ENCODE measurements at places on chromosomes 11 and 22.

DNA sequence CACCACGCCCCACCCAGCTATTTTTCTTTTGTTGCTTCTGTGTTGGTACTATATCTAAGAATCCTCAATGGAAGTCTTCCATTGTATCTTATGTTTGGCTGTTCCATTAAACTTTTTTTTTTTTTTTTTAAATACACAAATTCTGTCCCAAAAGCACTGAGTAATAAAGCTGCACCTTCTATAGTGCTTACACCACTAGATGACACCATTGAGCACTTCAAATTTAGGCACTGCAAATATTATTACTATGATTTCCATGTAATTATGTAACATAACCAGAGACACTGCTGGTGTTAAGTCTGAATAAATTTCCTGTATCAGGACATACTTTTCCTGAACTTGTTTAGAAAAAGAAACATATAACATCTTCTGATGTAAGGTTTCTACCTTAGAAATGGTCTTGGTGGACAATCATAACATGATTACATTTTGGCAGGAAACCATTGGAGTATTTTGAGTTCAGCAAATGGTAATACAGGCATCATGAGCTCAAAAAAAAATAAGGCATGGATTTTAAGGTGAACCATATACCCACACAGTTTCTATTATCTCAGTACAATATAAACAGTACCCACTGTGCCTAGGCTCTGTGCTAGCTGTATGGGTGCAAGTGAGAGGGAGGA, 110.5 kb downstream of the ATG16L2 start:
- DNase-seq, result no peak

DNA sequence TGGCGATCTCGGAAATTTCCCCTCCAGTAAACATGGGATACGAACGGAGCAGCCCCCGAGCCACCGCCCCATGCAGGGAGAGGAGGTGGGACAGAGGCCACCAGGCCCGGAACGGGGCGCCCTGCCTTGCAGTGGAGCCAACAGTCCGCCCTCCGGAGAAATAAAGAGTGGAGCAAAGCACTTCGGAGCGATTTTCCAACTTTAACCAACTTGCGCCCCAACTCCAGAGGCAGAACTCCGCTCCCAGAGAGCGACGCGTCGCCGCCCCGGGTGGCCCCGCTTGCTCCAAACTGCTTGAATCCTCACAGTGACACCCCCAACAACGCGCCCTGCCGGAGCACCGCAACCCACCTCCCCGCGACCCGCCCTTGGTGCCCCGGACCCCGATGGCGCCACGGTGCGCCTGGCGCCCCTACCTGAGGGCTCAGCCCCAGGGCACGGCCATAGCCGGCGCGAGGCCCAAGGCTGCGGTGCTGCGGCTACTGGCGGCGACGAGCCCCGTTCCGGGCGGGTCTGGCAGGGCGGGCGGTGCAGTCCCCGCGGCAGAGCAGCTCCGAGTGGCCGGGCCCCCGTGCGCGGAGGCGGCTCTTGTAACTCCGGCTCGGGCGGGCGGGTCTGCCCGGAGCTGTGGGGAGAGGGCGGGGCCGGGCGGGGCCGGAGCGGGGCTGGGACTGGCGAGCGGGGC, at the start of gene AHNAK:
AHNAK (minus strand) TSS at position 563 of the 685 bp plus-strand sequence. CDS start 10,708 bp downstream, outside the sequence.
- peak; percentile 63 for DNase-seq

GRCh38 chr22:17418890-17419324, 49.6 kb downstream of the CECR2 start:
- no peak for DNase-seq

DNA sequence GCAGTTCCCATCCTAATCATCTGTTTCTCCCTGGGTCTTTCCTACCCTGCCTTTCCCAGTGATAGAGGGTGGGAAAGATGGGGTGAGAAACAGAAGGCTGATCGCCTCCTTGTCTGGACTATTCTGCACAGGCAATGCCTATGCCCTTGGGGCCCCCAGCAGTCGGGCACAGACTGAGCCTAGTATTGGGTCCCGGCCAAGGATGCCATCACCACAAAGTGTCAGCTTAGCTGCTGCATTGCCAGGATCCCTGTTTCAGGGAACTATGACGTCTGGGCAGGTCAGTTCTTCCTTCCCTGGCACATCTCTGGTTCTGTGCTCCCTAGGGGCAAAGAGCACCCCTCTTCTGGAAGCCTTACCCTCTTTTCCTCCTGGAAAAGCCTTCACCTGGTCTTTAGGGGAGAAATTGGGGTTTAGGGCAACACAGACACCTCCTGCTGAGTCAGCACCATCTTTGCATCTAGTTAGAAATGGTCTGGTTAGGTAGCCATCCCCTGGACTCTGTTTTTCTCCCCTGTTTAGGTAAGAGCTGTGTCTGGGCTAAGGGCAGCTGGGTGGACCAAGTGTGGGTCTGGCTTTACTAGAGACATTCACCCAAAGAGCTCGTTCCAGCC, 2.1 kb downstream of the ADAMTS8 start:
- DNase-seq, result no peak

- no peak for DNase-seq
These were observed 194.3 kb upstream of the ANO3 start for GRCh38 chr11:26137651-26138050.

DNA sequence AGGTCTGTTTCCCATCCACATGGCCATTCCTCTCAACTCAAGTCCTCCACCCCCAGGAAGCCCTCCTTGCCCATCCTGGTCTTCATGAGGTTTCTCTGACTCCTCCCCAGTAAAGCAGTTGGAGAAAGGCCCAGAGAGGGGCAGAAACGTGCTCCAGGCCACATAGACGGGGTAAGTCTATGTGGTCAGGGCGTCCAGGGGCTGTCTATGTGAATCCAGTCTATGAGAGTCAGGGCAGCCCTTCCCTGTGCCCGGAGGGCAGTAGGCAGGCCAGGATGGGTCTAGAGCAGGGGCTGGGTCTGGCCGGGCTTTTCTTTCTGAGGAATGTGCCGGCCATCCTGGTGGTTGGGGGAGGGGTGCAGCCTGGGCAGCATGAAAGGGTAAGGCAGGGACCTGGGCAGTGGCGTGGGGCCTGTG, 11.7 kb downstream of the GUCD1 start:
- DNase-seq, result no peak

GRCh38 chr11:121794671-121795141, 321.3 kb downstream of the BLID start:
- DNase-seq, result no peak

- DNase-seq, result peak; percentile 56
These were observed 99.4 kb downstream of the MIAT start for GRCh38 chr22:26756675-26757293.

DNA sequence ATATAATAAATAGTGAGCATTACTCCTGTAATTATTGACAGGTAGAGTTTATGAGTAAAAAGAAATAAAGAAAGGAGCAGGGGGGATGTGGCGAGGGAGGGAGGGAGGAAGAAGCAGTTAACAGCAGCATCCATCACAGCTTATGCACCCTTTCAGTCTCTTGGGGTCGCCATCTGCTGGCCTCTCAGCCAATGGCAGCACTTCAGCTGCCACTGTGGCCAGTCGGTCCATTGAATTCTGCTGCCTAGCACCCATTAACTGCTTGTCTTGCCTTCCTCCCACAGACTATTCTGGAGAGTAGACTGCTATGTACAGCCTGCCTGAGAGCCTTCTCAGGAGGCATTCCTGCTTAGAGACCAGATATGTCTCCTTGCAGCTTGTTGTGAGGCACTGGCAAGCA, 388.3 kb downstream of the TENM4 start:
- DNase-seq, result no peak

DNA sequence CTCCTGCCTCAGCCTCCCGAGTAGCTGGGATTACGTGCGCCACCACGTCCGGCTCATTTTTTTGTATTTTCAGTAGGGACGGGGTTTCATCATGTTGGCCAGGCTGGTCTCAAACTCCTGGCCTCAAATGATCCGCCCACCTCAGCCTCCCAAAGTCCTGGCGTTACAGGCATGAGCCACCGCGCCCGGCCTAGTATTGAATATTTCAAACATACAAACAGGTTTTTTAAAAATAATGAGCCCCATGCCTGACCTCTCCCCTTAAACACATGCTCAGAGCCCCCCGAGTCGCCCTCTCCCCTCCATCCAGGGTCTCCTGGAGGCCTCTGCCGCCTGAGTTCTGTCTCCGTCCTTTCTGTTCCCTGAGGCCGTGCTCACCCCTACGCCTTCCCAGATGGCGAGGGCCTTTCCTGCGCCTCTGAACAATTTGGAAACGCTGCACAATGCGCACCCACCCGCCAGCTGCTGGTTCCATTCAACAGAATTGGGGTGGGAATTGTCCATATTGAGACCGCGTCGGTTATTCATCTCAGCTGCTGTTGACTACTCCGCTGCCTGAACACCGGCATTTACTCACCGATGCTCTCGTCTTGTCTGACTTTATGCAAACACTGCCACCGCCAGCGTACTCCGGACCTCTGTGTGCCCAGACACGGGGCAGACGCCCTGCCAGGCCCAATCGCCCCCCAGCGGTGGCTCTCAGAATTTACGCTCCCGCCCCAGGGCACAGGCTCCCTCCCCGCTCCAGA, 13.6 kb upstream of the RNH1 start:
- DNase-seq, result no peak

DNA sequence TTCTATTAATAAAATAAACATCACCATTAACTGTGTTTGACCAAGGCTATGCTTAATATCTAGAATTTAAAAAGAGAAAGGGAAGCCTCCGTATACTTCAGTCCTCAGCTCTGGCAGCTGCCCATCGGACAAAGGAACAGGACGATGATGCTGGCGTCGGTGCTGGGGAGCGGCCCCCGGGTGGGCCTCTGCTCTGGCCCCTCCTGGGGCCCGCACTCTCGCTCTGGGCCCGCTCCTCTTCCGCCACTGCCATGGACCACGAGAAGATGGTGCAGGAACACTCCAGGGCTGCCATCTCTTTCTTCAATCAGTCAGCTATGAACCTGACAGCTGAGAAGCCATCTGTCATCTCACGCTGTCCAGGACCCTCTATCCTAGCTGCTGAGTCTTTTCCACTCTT, 25.3 kb downstream of the PDHX start:
- no peak for DNase-seq

DNA sequence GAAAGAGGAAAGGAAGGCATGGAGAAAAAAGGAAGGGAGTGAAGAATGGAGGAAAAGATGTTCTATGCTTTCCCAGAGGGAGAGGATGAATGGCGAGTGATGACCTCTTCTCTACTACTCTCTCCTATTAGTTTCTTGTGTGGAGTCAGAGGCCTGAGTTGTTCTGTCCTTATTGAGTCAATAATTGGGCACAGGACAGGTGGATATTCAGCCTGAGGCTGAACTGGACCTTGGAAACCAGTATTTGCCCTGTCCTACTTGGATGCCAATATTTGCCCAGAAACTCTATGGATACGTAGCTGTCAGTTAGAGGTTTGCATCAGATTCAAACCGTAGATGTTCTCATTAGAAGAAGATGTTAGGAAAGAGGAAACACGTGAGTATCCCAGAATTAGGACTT, 17.6 kb upstream of the SWAP70 start:
- DNase-seq, result no peak

DNA sequence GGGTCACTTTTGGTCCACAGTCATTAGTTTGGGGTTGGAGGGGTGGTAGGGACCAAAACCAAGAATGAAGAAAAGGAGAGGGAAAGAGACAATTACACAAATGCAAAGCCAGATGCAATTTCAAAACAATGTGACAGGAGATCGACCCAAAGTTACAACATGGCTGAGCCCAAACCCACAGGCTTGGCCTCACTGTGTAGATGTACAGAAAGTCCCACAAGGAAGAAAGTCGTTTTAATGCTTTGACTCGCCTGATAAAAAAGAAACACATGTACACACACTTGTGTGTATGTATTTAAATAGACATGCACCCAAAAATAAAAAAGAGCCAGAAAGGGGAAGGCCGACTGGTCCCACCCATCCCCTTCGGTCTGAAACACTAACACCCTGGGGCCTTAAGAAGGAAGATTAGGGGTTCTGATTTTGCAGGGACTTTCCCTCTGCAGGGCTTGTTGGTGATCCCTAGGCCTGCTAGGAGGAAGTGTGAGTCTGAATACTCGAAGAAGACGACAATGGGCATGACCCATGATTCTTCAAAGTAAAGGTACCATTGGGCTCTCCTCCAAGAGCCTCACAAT, 104.1 kb downstream of the ETS1 start:
- DNase-seq, result no peak
